ENCODE measurements at places on chromosomes 6 and 20.
A peak's percentile ranks its signal among the peaks of the same experiment; 100 is the strongest.

GRCh38 chr6:113271437-113271836, 585.7 kb upstream of the MARCKS start:
- DNase-seq = no peak

DNA sequence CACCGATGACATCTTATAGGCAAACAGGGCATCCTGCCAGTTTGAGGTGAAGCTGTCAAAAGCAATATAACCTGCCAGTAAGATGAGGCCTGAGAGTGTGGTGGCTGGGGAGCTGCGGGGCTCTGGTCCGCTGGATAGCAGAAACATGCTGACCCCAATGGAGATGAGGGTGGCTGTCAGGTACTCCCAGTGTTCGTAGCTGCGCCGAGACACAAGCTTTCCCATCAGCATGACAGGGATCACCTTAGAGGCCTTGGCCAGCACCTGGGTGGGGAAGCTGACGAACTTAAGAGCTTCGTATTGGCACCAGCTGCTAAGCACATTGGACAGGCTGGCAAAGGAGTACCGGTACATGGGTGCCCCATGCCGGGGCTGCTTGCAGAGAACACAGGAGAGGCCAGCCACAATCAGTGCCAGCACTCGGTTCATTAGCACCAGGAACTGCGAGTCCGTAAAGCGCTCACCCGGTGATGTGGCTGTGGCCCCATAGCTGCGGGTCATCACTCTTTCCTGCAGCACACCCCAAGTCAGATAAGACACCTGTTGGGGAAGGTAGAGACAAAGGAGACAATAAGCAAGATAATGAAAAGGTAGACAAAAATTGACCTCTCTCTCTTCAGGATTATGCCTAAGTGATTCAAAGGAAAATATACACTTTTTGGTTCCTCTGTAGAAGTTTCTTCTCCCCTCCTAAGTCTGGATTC, 2.1 kb downstream of the SLC35B2 start:
- peak; percentile 47 for DNase-seq

DNA sequence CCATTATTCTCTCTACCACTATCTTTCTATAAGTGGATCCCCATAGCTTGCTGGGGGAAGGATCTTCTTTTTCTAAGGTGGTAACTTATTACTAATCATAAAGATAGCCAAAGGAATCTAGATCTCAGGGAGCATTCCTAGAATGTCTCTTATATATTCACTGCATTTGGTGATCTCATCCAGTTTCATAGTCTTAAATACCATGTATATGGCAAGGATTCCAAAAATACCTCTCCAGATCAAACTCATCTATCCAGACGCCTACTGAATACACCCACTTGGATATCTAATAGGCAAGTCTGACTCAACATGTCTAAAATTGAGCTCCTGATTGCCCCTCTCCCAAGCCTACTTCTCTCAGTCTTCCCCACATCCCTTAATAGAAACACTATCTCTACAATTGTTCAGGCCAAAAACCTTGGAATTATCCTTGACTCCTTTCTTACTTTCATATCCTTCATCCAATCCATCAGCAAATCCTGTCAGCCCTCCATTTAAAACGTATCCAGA, 264.4 kb downstream of the HACE1 start:
- DNase-seq = no peak

DNA sequence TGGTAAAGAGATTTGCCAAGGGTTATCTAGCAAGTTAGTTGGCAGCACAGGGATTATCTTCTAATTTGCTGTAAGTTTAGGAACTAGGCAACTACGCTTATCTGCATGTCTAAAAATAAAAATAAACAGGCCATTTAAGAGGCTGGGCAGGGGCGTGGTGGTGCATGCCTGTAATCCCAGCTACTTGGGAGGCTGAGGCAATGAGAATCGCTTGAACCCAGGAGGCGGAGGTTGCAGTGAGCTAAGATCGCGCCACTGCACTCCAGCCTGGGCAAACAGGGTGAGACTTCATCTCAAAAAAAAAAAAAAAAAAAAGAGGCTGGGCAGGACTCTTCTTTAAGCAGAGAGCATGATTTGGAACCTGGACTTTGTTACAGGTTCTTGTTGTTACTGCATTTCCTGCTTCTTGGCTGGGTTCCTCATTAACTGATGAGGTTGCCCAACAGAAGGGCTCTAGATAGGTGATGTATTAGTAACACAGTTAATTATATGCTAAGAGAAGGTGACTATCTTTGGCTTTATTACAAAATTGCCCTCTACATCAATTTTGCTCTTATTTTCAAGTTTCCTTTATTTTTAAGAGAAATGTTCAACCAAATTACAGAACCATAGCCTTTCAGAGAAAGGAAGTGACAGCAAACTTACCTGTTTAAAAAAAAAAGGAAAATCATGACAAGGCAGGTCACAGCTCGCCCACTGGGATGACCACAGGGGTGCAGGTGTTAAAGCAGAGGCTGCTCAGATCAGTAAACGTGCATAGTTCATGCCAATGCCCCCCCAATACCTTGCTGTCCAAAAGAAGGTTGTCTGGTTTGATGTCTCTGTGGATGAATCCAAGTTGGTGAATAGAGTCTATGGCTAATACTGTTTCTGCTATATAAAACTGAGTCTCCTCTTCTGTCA, 32.5 kb downstream of the STK38 start:
- DNase-seq = no peak

- no peak for DNase-seq
These were observed 201.9 kb downstream of the UBE3D start for GRCh38 chr6:82863781-82864180.

DNA sequence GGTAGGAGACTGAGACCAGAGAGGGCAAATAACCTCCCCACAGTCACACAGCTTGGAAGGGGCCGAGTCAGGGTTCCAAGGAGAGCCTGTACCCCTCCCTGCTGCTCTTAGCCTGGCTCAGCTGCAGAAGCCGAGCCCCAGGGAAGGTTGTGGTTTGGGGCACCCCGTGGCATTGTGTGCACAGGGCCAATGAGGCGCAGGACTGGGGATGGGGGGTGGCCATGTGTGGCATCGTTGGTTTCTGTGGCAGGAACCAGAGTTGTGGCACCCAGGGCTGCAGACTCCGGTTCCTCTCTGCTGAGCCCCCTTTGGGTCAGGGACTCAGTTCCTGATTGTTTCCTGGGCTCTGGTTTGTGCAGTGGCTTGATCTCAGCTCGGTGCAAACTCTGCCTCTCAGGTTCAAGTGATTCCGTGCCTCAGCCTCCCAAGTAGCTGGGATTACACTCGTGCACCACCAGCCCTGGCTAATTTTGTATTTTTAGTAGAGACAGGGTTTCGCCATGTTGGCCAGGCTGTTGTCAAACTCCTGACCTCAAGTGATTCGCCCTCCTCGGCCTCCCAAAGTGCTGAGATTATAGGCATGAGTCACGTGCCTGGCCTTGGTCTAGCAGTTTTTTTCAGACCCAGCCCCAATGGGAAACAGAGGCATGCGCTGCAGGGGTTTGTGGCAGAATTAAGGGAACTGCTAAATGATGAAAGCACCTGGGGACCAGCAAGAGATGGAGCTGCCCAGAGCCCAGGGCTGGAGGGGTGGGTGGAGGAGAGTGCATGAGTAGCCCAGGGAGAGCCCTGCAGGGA, 221.0 kb upstream of the SULF2 start:
- DNase-seq = no peak

GRCh38 chr6:3403238-3404173, 53.3 kb downstream of the SLC22A23 start:
- DNase-seq = no peak

Data from activated naive CD4-positive, alpha-beta T cell treated with Interleukin-2 at 50 U/mL for 16 hours (primary cell).